Transverse colon (tissue), 4 donors: ENCODE measurements at places on chromosomes 5 and 9. TPM values are rescaled to one million over a fixed set of nuclear protein-coding genes. Genes with fewer than 3 reads are reported as not detected.

Gene N4BP3
- total RNA-seq: 0.55 TPM

Gene GOLGA1
- total RNA-seq: 30.6 TPM

Gene CAMK4
- total RNA-seq: 4.9 TPM

Gene MAMDC2
- 23.1 TPM for total RNA-seq

- DNase-seq: no peak
Measured at GRCh38 chr9:95497772-95498171, 19.0 kb downstream of the PTCH1 start.

DNA sequence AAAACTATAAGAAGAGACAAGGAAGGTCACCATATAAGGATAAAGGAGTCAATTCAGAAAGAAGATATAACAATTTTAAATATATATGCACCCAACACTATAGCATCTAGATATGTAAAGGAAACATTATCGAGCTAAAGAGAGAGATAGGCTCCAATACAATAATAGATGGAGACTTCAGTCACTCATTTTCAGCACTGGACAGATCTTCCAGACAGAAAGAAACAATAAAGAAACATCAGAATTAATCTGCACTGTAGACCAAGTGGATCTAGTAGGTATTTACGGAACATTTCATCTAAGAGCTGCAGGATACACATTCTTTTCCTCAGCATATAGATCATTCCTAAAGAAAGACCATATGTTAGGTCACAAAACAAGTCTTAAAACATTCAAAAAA, 463.5 kb downstream of the KCTD16 start:
- DNase-seq: no peak

GRCh38 chr9:100600521-100601079, 22.7 kb downstream of the CAVIN4 start:
- DNase-seq: no peak

DNA sequence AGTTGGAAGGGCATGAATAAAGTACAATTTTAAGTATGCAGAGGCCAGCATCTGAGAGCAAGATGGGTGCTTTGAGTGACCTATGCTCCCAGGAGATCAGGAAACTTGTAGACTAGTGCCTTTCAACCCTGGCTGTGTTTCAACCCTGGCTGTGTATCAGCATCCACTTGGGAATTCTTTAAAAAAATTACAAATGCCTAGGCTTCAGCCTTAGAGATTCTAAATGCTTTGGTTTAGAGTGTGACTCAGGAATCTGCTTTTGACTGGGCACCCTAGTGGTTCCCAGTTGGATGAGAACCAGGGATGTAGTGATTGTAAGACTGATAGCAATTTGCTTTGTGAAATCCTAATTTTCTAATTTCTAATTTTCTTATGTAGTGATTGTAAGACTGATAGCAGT, 65.6 kb downstream of the RALGPS1 start:
- DNase-seq: no peak

DNA sequence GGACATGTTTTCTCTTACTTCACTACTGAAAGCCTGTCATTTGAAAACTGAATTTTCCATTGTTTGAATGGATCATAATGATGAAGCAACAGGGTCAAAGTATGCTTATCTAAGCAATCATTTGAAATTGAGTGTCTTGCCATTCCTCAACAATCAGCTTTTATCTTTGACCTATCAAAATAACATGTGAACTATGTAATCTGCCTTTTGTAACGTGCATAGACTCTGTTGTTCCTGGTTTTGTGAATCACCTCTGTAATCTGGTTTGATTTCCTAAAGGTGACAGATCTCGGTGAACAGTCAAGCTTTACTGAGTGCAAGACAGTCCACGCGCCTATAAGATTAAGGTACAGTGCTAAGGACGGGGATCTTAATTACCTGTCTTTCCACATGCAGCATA, 3.3 kb downstream of the MEF2C start:
- no peak for DNase-seq

DNA sequence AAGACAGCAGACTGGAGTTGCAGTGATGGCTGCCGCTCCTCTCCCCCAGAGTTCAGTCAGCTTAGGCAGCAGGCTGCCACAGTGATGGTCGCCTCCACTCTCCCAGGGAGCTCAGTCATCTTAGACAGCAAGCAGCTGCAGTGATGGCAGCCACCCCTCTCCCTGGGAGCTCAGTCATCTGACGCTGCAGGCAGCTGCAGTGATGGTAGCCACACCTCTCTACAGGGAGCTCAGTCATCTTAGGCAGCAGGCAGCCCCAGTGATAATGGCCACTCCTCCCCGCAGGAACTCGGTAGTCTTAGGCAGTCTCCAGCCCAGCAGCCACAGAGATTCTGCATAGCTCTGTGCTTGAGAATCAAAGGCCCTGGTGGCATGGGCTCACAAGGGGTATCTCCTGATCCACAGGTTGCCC, 582.7 kb downstream of the DTWD2 start:
- DNase-seq: no peak

GRCh38 chr5:159100782-159101646, 1.3 kb upstream of the EBF1 start:
- DNase-seq: no peak

DNA sequence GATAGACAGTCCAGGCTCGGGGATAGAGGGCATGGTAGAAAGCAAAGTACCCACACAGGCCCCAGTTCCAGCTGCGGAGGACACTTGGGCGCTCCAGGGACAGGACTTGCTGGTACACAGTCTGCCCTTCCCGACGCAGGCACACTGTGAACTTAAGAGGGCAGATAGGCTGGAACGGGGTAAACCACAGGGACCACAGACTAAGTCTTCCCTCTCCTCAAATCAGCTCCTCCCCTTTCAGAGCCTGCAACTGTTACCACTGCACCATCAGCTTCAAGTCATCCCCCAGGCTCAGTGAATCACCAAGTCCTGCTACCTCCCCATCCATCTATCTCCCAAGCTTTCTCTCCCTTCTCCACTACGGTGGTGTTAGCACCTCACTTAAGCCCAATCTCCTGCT, 7.3 kb downstream of the GBA2 start:
- DNase-seq: no peak

DNA sequence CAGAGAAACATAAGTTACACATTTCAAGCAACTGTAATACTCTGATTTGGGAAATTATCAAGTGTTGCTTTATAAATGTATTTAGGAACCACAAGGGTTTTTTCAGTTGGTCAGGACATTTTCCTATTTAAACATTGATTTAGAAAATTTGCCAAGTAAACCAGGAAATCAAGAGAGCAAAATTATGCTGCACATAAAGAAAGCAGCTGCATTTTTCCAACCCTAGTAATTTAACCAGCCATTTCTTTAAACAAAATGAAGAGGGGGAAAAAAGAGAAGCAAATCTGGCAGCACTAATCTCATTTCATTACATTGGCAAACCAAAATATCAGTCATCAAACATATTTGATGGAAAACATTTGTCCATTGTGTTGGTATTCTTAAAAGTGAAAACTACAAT, 271.4 kb downstream of the TLE1 start:
- DNase-seq: no peak

GRCh38 chr5:56649569-56649968, 165.8 kb upstream of the MAP3K1 start:
- DNase-seq: no peak

DNA sequence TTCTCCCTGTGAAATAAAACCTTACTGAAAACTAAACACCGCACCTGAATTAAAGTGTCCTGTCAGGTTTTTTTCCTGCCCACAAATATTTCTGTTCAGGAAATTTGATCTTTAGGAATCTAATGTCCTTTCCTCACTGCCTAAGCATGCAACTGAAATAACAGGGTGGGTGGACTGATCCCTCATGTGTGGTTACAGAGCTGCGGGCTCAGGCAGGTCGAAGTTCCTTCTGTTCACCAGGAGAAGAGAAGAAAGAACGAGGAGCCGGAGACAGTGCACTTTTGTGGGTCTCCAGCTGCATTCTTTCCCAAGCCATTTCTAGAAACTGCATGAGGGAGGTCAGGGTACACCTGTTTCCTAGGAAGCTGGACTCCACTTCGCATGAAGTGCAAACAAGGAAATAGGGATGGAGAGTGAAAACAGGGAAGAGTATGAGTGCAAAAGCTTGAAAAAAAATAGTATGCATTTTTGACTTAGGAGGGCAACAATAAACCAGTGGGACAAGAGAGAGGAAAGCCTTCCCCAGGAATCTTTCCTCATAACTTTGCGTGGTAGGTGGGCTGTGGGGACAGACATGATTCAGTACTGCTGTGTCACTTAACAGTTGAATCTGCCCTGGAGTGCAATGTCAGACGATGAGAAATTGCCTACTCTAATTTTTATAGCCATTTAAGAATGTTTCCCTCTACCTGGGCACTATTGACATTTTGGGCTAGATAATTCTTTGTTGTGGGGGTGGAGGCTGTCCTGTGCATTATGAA, 60.3 kb downstream of the GCNT1 start:
- no peak for DNase-seq

DNA sequence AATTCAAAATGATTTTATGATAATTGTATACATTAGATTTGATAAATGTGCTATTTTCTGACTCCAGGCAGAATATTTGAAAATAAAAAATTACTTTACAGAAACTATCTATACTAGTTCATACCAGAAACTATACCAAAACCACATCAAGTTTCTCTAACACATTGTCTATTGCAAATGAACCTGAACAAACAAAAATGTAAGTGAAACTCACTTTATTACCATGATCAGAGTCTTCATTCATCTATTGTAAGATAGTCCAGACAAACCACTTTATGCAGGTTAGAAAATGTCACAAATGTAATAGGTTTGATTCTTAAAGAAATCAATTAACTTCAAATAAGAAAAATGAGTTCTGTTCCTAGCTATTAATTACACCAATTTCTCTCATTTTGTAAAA, 99.4 kb downstream of the OXCT1 start:
- no peak for DNase-seq

- no peak for DNase-seq
Measured at GRCh38 chr9:21287280-21287679, 17.8 kb downstream of the IFNA5 start.

- no peak for DNase-seq
Measured at GRCh38 chr5:127423173-127423798, 94.2 kb upstream of the PRRC1 start.

GRCh38 chr5:131302506-131302905, 38.7 kb downstream of the CDC42SE2 start:
- no peak for DNase-seq

GRCh38 chr9:73738741-73739530, 587.3 kb downstream of the ANXA1 start:
- DNase-seq: no peak

GRCh38 chr5:93601071-93601801, 18.2 kb downstream of the NR2F1 start:
- DNase-seq: no peak

GRCh38 chr5:64486163-64486562, 19.7 kb upstream of the RGS7BP start:
- no peak for DNase-seq

DNA sequence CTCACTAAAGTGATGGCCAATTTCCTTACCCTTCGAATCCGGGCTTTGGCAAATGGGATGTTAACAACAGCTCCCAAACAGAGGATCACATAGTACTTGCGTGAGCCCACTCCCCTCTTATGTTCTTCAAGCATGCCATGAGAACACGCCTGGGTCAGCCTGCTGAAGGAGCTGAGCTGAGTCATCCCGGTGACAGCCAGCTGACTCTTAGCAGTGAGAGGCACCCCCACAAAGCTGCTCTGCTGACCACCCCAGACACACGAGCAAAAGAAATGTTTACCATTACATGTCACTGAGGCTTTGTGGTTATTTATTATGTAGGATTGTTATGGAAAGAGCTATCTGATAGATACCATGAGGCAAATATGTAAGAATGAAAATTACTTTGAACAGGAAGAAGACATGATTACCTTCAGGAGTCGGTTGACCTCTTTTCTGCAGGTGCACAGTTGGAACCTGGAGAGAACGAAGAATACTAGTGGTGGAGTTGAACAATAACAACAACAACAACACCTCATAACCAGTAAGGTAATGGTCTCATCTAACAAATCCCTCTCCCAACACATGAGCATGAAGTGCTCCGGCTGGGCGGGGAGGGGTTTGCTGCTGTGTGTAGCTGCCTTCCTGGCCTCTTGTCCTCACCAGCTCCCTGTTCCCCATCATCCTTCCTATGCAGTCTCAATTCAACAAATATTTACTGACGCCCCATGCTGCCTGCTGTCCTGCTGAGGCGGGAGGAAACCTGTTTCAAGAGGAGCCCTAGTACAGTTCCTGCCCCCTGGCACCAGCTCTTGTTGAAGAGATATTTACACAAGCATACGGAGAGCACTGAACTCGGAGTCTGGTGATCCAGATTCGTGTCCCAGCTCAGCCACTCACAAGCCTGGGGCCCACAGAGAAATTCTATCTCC, 69.4 kb upstream of the LHFPL2 start:
- no peak for DNase-seq

DNA sequence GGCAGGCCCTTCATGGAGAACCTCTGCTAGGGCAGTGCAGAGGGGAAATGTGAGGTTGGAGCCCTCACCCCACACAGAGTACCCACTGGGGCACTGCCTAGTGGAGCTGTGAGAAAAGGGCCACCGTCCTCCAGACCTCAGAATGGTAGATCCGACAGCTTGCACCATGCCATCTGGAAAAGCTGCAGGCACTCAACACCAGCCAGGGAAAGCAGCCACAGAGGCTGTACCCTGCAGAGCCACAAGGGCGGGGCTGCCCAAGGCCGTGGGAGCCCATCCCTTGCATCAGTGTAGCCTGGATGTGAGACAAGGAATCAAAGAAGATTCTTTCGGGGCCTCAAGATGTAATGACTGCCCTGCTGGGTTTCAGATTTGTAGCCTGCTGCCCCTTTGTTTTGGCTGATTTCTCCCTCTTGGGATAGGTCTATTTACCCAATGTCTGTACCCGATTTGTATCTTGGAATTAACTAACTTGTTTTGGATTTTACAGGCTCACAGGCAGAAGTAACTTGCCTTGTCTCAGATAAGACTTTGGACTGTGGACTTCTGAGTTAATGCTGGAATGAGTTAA, 16.6 kb upstream of the ZDHHC11 start:
- DNase-seq: no peak

DNA sequence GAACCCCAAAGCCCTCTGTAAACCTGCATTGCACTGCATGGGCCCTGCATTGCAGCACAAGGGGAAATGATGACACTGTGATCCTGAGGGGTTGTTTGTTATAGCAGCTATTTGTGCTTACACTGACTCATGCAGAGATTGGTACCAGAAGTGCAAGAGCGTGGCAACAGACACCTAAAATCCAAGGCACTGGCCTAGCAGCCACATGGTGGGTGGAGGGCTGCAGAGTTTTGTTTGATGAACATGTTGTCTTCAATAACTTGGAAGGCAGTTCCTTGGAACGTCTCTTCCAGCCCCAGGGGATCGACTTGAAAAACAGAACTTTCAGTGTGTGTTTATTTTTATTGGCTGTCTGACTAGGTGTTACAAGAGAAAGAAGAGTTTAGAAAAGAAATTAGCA, 14.5 kb downstream of the FCN2 start:
- DNase-seq: no peak

- no peak for DNase-seq
Measured at GRCh38 chr5:112880219-112880964, 19.3 kb downstream of the SRP19 start.

GRCh38 chr9:125893277-125893676, 146.1 kb downstream of the PBX3 start:
- no peak for DNase-seq

DNA sequence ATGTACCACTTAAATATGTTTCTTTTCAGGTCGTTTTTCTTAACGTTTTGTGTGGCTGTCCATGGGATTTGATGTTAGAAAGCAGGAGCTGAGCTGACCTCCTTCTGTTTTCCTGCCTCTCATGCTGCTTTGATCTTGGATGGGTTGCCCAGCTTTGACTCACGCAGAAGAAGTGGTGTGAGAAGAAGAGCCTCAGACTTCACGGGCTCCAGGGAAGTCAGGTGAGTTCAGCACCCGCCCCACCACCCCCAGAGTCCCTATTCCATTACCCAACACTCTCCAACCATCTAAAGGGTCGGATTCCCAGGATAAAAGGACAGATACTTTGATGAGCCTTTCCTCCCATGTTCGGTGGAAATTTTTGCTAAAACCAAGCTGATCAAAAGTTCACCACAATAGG, 373.4 kb downstream of the IRX2 start:
- DNase-seq: no peak
